ENCODE measurements at places on chromosomes 1 and 21. TPM values are rescaled to one million over a fixed set of nuclear protein-coding genes. Genes with fewer than 3 reads are reported as not detected.
A peak's percentile ranks its signal among the peaks of the same experiment; 100 is the strongest.

DNA sequence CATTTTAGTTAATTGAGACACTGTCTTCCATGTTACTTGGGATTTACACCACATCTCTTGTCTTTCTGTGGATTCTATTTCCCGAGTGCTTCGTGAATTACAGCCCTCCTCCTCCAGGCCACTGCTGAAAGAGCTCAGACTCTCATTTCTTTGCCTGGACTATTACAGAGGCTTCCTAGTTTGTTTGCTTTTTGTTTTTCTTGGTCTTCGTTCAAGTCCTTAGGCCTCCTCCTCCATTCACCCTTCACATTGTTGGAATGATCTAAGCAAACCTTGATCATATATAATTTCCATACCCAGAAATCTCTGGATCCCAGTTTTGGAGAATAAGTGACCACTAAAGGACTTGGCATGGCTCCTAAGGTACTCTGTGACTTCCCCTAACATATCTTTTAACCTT, 94.1 kb downstream of the CNIH3 start:
- no peak for DNase-seq
- H3K4me3 ChIP-seq, result no peak overlapping the region
- H3K27ac ChIP-seq, result no peak overlapping the region
- peaks cover 46% of the 10 kb centered on the region for H3K4me1 ChIP-seq

GRCh38 chr1:69755647-69756046, 187.9 kb downstream of the LRRC7 start:
- no peak overlapping the region for H3K4me3 ChIP-seq
- no peaks in the 10 kb centered on the region for H3K36me3 ChIP-seq
- H3K4me1 ChIP-seq, result no peaks in the 10 kb centered on the region
- DNase-seq, result no peak

- H3K27me3 ChIP-seq, result no peaks in the 10 kb centered on the region
- no peaks in the 10 kb centered on the region for H3K4me1 ChIP-seq
- H3K27ac ChIP-seq, result no peak overlapping the region
- DNase-seq, result no peak
- H3K36me3 ChIP-seq, result no peaks in the 10 kb centered on the region
Observed at GRCh38 chr1:117540532-117540931, 65.3 kb upstream of the TENT5C start.

DNA sequence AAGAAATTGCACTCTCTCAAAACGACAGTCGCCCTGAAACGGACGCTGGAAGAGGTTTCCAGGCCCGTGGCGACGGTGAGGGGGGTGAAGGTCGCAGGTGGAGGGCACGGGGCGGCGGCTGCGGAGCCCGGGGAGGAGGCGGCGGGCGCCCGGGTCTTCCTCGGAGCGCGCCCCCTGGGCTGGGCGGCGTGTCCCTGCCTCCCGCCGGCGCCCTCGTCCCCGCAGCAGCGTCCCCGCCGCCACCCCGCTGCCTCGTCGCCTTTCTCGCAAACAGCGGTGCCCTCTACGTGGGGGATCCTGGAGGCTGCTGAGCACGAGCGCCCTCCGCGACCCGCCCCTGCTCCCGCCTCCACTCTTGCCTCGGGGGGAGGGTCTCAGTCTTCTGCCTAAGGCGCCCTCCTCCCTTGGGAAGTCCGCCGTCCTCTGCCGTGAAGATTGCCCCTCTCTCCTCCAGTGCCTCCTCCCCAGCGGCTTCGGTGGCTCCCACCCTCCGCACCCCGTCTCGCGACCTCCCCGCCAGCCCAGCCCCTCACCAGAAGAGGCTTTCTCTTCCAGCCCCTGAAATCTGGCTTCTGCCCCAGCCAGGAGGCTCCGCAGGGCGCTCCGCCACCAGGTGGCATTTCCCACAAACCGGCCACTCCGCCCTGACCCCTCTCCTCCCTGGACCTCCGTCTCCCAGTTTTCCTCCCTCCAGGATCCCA, 227.4 kb downstream of the SDCCAG8 start:
- H3K4me3 ChIP-seq, result peak overlapping the region; percentile 54
- H3K27me3 ChIP-seq, result peaks cover 3% of the 10 kb centered on the region
- H3K27ac ChIP-seq, result peak overlapping the region; percentile 72
- DNase-seq, result no peak
- H3K36me3 ChIP-seq, result no peaks in the 10 kb centered on the region
- peaks cover 24% of the 10 kb centered on the region for H3K4me1 ChIP-seq

GRCh38 chr21:20728691-20729090, 269.5 kb upstream of the NCAM2 start:
- H3K36me3 ChIP-seq, result no peaks in the 10 kb centered on the region
- no peaks in the 10 kb centered on the region for H3K27me3 ChIP-seq
- no peak overlapping the region for H3K4me3 ChIP-seq
- DNase-seq, result no peak
- H3K4me1 ChIP-seq, result no peaks in the 10 kb centered on the region
- H3K27ac ChIP-seq, result no peak overlapping the region

- H3K36me3 ChIP-seq, result no peaks in the 10 kb centered on the region
- no peak for DNase-seq
- H3K27me3 ChIP-seq, result peaks cover 1% of the 10 kb centered on the region
Observed at GRCh38 chr1:18175530-18176377, 68.2 kb downstream of the IGSF21 start.

DNA sequence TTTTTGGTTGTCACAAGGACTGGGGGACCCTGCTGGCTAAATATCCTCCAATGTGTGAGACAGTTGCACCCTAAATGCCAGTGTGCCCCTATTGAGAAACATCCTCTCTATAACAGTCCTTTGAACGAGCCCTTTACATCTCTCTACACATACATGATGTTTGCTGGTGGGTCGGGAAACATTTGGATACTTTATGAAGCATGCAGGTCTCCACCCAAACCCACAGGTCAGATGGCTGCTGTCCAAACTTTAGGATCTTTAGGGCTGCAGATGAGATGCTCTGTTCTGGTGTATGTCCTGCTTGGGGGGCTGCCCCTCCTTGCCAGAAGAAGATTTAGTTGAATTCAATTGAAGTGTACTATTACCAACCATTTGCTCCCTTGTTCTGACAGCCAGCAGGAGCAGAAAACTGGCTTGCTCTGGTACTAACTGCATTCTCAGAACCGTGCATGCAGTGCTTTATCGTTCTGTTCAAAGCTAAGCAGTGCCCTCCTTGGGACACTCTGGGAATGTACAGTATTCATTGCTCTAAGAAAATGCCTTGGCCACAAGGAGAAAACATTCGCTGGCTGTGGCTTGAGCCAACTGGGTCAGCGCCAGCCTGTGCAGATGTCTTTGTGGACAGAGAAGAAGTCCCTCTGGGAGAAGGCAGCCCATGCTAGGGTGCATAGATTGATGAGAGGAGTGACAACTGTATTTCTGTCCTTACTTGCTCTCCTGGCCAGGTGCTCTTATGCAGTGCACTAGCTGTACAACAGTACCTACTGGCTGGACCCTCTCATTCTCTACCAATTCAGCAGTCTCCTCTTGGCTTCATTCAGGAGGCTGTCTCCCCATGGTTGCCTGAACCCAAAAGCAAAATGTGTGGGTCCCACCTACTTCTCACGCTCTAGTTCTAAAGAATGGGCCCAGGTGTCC, 61.4 kb upstream of the DIRAS3 start:
- peak overlapping the region; percentile 60 for H3K4me3 ChIP-seq
- H3K4me1 ChIP-seq, result peaks cover 40% of the 10 kb centered on the region
- no peaks in the 10 kb centered on the region for H3K36me3 ChIP-seq
- peak; percentile 87 for DNase-seq
- H3K27ac ChIP-seq, result peak overlapping the region; percentile 82

GRCh38 chr1:79969886-79970285, 963.4 kb upstream of the ADGRL4 start:
- H3K27ac ChIP-seq, result no peak overlapping the region
- H3K4me1 ChIP-seq, result no peaks in the 10 kb centered on the region
- DNase-seq, result no peak
- H3K36me3 ChIP-seq, result no peaks in the 10 kb centered on the region
- peaks cover 6% of the 10 kb centered on the region for H3K27me3 ChIP-seq
- H3K4me3 ChIP-seq, result no peak overlapping the region

DNA sequence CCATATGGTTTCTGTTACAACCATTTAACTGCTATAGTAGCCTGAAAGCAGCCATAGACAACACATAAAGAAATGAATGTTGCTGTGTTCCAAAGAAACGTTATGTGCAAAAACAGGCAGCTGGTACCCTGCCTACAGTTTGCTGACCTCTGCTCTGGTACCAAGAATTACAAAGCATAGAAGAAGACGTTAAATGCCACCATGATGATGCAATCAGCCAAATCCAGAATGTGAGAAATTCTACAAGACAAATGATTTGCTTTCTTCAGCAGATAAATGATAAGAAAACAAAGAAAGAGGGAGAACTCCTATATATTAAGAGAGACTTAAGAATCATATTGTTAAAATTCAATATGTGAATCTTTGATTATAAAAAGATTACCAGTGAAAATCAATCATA, 97.8 kb upstream of the PDE4B start:
- H3K36me3 ChIP-seq, result no peaks in the 10 kb centered on the region
- no peak overlapping the region for H3K4me3 ChIP-seq
- DNase-seq, result no peak
- no peaks in the 10 kb centered on the region for H3K27me3 ChIP-seq
- no peak overlapping the region for H3K27ac ChIP-seq

GRCh38 chr1:183039330-183039729, 16.1 kb downstream of the LAMC1 start:
- DNase-seq, result no peak
- H3K4me3 ChIP-seq, result peak overlapping the region; percentile 81
- H3K27me3 ChIP-seq, result 0 out of 2 replicates have a peak, but pooled peaks cover 2% of the 10 kb centered on the region
- H3K36me3 ChIP-seq, result peaks cover 48% of the 10 kb centered on the region
- peak overlapping the region; percentile 92 for H3K27ac ChIP-seq

DNA sequence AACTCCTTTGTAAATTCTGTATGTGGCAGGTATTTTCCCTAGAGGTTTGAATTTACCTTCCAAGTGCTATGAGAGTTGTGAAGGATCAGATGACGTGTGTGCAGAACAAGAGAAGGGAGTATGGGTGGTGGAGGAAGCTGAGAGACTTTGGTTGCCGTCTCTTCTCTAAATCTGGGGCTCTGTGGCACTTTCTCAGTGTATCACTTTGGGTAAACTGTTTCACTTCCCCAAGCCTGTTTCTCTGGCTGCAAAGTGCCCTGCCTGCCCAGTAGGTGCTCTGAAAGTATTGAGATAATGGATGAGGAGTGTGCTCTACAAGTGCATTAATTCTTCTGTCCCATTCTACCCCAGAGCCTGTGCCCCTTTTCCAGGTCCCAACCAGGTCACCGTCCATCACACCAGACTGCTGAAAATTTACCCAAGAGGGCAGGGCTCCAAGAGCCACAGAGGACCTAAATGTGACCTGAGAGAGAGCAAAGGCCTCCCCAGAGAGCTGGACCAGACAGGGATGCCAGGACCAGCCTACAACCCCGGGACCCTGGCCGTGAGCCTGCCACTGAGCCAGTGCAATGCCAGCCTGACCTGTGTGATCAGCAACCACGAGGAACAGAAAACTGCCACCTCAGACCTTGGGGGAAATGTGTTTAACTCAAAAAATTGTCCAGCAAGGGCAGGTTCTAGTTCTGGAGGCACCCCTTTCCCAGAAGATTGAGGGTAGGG, 131.6 kb upstream of the ETV3 start:
- no peak for DNase-seq
- no peak overlapping the region for H3K27ac ChIP-seq
- no peaks in the 10 kb centered on the region for H3K36me3 ChIP-seq
- H3K4me1 ChIP-seq, result no peaks in the 10 kb centered on the region
- H3K27me3 ChIP-seq, result no peaks in the 10 kb centered on the region

DNA sequence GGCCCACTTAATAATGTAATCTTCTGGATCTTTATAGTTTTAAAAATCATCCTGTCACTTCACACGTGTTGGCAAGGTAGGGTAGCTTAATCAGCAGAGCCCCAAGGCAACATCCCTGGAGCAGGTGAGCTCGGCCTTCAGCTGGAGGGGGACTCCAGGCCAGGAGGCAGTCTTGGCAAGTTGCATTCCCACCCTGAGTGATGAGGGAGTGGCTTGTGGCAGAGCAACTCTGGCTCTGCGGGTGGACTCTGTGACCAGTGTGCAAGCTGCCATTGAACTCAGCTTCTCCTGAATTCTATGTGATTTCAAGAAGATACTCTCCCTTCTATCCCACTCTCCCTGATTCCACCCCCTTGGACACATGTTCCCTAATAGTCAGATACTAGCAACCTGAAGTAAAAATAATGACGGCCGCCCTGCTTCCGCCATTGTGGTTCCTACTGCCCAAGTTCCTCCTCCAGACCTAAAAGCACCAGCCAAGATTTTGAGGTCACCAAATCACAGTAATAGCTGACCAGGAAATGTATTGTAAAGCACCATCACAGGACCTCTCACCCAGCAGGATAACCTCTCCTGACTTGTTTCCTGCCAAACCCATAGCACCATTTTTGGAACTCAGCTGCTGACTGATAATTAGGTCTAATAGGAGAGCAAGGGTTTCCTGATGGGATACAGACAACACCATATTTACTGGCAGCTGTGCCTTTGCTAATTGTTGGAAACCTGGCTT, 11.5 kb upstream of the LYST start:
- no peak for DNase-seq
- no peak overlapping the region for H3K27ac ChIP-seq
- no peak overlapping the region for H3K4me3 ChIP-seq
- no peaks in the 10 kb centered on the region for H3K36me3 ChIP-seq
- H3K27me3 ChIP-seq, result no peaks in the 10 kb centered on the region
- H3K4me1 ChIP-seq, result peaks cover 19% of the 10 kb centered on the region

DNA sequence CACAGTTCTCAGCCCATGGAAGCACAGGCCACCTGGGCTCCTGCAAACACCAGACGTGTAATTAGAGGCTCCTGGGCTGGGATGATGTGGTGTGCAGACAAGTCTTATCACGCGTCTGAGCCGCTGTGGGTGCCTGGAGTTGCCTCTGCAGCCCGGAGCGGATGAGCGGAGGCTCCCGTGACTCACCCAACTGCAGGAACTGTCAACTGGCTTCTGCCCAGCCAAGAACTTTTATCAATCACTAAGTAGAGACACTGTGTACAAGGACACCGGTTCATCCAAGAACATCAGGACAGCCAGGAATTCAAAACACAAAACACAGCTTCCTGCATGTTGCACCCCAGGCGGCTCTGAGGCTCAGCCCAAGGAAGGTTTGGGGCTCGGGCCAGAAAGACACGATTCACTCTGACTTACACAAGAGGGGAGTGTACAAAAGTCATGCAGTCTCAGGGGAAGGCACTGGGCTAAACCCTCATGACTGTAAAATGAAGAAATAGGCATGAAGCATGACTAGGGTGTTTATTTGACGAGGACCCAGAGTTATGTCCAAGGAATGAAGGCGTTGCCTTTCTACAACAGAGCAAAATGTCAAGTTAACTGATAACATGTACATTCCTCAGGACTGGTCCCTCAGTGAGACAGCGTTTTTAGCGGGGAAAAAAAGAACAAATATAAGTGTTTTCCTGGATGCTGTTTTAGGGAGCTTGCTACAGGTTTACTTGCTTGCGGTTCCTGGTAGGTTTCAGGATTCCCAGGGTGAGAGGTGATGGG, 21.1 kb downstream of the ERRFI1 start:
- H3K36me3 ChIP-seq, result peaks cover 9% of the 10 kb centered on the region
- DNase-seq, result peak; percentile 93
- peak overlapping the region; percentile 82 for H3K4me3 ChIP-seq
- no peaks in the 10 kb centered on the region for H3K27me3 ChIP-seq

- no peak for DNase-seq
- no peaks in the 10 kb centered on the region for H3K36me3 ChIP-seq
- no peak overlapping the region for H3K4me3 ChIP-seq
- peak overlapping the region; percentile 31 for H3K27ac ChIP-seq
- H3K4me1 ChIP-seq, result peaks cover 21% of the 10 kb centered on the region
- H3K27me3 ChIP-seq, result no peaks in the 10 kb centered on the region
Observed at GRCh38 chr21:16047904-16048303, 318.1 kb downstream of the USP25 start.

The HSPB7 gene
- total RNA-seq, result 15.5 TPM

The HSD3B2 gene
- not detected for total RNA-seq

The CACNA1S gene
- total RNA-seq, result not detected

The PDE4B gene
- 43.4 TPM for total RNA-seq

The CHD5 gene
- total RNA-seq, result 0.11 TPM

The S100B gene
- total RNA-seq, result not detected

The PIK3R3 gene
- total RNA-seq, result 5.5 TPM

The EPHB2 gene
- 18.1 TPM for total RNA-seq

The TRIM62 gene
- 6.8 TPM for total RNA-seq

The FOXO6 gene
- total RNA-seq, result not detected
